ENCODE measurements at places on chromosomes 4 and X.

DNA sequence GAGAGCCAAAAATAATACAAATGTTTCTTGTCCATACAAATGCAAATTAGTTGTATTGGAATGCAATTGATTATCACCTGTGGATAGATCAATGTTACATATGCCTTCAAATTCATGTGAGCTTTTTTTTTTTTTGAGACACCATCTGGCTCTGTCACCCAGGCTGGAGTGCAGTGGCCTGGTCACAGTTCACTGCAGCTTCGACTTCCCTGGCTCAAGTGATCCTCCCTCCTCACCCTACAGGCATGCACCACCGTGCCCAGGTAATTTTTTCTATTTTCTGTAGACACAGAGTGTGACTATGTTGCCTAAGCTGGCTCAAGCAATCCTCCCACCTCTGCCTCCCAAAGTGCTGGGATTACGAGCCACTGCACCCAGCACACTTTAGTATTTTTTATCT, 38.6 kb upstream of the TMEM184C start:
- DNase-seq, result no peak

DNA sequence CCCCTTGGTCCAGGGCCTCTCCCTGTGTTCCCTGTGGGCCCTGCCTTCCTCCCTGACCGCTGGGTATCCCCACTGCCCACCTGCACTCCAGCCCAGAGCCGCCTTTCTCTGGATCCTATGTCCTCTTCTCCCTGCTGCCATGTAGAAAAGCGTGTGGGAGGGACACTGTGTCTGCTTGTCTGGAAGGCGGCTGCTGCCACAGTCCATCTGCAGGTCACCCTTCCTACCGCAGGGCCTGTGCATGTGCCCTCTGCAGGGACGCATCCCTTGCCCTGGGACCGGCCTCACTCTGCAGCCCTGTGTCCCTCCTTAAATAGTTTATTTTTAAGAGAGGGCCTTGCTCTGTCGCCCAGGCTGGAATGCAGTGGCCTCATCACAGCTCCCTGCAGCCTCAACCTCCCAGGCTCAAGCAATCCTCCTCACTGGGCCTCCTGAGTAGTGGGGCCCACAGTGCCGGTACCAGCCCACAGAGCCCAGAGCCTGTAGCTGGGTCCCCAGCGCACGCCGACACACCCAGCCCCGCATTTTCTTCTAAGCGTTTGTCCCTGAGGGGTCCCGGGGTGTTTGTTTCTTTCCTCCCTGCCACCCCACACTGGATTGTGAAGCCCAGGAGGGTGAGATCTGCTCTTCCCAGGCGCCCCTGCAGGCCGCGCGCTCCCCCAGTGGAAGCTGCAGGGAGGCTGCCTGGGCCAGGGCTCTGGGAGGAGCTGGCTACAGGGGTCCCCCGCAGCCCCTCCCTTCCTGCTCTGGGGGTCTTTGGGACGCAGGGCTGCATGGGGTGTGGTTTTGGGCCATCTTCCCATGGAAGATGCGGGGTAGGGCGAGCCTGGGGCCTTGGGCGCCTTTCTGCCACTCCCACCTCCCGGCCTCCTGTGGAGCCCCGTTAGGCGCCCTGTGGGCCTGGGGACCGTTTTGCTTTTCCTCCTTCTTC, 12.8 kb upstream of the NAT8L start:
- no peak for DNase-seq

- no peak for DNase-seq
Observed at GRCh38 chr4:78362310-78362709, 189.3 kb upstream of the ANXA3 start.

- DNase-seq, result peak; percentile 77
Observed at GRCh38 chr4:128427832-128428366, 140.3 kb upstream of the PGRMC2 start.

GRCh38 chr4:8585721-8586212, 5.6 kb downstream of the GPR78 start:
- DNase-seq, result no peak

DNA sequence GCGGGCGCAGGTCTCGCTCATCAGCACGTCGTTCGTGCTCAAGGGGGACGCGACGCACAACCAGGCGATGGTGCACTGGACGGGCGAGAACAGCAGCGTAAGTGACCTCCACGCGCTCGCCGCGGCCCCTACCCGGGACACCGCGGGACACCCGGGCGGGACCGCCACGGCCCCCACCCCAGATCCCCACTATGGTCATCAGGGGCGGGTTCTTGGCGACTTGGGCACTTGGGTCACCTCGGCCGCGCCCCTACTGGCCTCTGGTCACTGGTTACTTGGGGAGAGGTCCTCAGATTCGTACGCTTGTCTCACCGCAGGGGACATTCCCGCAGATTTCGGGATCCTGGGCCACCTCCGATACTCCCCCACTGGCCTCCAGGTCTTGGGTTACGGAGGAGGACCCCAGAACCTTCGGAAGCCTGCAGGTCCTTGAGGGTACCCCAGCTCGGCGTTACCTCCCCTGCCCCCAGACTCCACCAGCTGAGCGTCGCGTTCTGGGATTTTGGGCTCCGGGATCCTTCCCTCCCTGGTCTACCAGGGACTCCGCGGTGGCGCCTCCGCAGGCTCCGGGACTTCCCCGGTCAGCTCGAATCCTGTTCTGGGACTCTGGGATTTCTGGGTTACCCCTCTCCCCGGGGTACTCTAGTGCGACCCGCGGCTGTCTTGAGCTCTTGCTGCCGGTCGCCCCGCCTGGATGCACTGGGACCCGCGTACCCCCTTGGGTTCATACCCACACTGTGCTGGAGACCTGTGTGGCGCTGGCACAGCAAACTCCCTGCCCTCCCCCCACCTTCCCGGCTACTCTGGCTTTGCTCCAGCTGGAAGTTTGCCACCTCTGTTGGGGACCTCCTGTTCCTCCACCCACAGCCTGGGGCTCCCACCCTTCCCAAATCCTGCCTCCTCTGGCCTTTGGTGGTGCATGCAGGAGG, 956 bp downstream of the SORCS2 start:
- peak; percentile 41 for DNase-seq

DNA sequence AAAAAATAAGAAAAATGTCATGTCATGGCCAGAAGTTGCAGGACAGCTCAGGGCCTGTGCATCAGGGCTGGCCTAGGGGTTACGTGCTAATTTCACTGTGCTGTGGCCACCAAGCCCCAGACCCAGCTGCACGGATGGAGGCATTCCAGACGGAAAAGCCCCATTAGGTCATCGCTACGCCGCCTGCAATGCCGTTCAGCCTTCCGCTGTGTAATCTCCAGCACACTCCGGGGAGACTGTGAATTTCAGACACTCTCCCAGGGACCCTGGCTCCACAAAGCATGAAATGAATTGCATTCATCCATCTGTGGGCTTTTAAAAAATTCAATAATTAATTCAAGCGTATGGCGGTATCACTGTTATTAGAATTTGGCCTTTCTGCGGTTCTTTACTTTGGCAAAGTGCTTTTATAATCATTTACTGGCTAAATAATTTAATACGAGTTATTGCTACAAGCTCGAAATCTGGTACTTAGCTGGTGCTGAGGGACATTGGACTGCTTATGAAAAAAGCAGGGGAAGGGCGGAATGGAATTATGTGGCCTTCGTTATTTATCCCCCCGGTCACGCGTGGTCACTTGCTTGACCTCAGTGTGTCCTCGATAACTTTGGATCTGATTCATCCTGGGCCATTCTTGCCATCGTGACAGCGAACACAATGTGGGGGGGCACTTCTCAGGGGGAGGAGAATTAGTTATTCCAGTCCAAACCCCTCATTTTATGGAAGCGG, 9.0 kb upstream of the NSG1 start:
- no peak for DNase-seq

GRCh38 chrX:12975670-12975965, 708 bp downstream of the TMSB4X start:
- no peak for DNase-seq

DNA sequence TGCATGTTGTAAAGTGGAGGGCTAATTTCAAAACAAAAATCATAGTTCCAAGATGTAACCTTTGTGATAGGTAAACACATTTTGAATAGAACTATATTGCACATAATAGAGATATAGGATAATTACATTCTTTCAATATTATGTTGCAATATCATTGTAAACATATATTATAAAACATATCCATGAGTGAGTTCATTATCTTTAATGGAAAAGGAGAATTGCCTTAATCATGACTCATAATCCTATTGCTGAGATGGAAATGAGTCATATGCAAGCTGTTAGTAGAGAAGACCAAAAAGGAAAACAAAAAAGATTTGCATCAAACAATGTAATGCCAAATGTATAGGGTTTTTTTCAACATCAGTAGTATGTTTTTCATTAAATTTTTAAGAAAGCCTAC, 73.7 kb upstream of the WDR44 start:
- DNase-seq, result peak; percentile 3

GRCh38 chr4:177006331-177006730, 213.6 kb upstream of the VEGFC start:
- no peak for DNase-seq

DNA sequence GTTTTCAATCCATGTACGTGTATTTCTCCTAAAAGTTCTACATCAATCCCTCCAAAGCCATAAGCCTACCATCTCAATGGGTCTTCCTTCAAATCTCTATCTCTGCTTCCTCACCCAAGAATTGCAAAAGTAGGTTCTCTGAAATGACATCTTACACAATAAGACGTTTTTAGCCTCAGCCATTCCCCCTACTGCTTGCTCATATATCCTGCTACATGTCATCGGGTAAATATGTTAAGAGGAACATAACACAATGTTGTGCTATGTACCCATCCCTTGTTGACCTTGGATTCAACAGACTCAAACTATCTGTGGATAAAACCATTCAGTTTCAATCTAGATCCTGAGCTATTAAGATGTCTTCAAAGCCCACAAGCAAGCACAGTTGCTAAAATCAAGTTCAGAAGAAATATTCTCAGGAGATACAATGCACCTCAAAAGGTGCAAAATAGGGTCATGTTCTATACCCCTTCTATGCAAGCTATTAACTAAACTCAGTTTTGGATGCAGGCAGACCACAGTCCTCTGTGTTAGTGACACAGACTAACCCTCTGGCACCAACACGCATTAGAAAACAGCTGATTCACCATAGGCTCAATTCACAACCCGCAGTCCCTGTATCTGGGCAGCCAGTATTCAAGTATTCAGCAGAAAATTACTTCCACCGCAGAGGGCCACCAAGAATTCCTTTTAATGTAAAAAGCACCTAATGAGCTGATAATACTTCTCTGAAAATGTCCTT, 56.8 kb downstream of the CD99L2 start:
- peak; percentile 56 for DNase-seq

DNA sequence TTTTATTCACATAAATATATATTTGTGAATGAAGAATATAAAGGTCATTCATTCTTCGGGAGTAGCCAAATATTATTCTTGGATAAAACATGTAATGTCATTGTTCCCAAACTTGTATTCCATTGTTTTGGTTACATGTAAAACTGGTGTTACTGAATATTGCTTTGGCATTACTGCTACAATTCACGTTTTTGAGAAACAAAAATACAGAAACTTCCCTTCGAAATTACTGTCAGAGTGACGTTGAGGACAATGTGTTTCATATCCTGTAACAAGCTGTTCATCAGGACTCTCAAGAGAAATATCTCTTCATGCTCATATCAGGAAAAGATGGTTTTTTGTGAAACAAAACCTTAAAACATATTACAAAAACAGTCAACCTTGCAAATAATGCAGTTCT, 258.9 kb upstream of the DDX53 start:
- DNase-seq, result no peak

GRCh38 chr4:3473181-3473950, 10.3 kb downstream of the DOK7 start:
- DNase-seq, result no peak

GRCh38 chrX:56308726-56309125, 76.6 kb downstream of the KLF8 start:
- no peak for DNase-seq

DNA sequence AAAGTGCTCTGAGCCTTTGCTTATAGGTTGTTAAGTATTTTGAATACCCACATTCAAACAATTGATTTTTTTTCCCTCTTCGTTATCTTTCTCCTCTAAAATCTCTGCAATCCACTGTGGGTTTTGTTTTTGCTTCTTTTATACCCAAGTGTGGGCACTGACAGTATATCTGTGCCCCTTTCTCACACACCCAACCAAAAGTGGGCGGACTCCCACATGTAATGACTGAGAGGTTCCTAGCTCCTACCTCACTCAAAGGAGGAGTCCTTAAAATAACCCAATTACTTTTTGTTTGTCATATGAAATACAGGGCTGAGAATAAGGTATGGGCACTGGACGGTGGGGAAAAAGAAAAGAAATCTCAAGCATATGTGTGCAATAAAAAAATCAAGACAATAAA, 51.7 kb downstream of the PPARGC1A start:
- no peak for DNase-seq

GRCh38 chr4:5995901-5996623, 22.2 kb downstream of the C4orf50 start:
- no peak for DNase-seq

GRCh38 chrX:34918091-34918736, 24.4 kb upstream of the FAM47B start:
- DNase-seq, result peak; percentile 48

- DNase-seq, result peak; percentile 70
Observed at GRCh38 chr4:4502694-4503311, 39.0 kb downstream of the STX18 start.

DNA sequence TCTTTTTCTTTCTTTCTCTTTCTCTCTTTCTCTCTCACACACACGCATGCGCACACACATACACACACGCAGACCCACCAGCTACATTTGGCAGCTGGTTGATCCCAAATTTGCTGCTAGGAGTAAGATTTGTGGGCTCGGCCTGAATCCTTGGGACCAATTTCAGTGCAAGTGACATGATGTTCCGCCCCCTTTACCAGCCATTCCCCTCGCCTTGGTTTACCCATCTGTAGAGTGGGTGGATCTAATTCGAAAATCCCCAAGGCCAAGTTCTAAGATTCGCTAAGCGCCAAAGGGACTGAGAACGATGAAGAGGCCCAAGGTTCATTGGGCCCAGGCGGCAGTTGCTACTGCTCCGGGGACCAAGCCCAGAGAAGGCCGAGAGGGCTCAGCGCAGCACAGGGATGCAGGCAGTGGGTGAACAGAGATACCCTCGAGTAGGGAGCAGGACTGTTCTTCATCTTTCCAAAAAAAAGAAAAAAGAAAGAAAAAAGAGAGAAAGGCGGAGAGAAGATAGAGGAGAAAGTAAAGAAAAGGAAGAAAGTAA, 5.8 kb downstream of the NKX3-2 start:
- DNase-seq, result no peak

- peak; percentile 69 for DNase-seq
Observed at GRCh38 chrX:23694606-23695005, 27.3 kb downstream of the PRDX4 start.

- DNase-seq, result no peak
Observed at GRCh38 chr4:1362521-1362920, 15.5 kb downstream of the UVSSA start.

GRCh38 chrX:63327788-63328187, 23.3 kb downstream of the SPIN4 start:
- no peak for DNase-seq

- DNase-seq, result no peak
Observed at GRCh38 chr4:7983296-7983695, 43.6 kb upstream of the AFAP1 start.

DNA sequence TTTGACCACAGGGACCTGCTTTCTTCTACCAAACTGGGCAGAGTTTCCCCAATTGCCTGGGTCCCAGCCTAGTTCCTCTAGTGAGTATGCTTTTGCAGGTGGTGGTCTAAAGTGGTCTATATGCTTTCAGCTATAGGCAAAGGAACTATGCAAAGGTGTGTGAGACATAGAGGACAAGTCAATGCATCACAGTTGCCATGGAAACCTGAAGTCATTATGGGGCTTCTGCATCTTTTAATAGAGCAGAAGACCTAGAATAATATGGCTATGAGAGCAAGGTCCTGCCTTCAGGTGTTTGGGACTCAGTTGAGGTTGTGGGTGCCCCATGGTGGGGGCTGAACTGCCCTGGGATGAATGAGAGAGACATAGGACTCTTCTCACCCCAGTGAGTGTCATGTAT, 92.1 kb upstream of the RAB40AL start:
- no peak for DNase-seq

- DNase-seq, result peak; percentile 75
Observed at GRCh38 chr4:40149960-40150385, 46.9 kb upstream of the RHOH start.

Data from astrocyte of the hippocampus (primary cell).